Panc1 (cell line): ENCODE measurements at places on chromosomes 11 and 22.

DNA sequence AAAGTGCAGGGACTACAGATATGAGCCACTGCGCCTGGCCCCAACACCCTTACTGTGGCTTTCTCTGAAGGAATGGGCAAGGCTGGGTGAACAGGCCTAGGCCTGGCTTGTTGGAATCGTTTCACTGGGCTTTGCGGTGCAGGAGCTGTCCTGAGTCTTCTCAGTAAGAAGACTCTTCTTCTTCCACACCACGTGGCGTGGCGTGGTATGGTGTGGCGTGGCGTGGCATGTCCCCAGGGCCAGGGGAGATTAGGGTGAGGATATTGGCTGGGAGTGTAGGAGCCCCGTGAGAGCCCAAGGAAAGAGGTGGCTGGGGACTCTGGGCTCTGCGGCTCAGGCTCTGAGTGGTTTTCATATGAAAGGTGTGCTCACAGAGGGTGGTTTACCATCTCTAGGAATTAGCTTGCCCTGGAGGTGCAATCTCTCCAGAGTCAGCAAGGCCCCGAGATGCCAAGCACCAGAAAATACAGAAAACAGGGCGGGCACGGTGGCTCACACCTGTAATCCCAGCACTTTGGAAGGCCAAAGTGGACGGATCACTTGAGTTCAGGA lies 70.7 kb downstream of the PARVB start:
- no peak for DNase-seq

DNA sequence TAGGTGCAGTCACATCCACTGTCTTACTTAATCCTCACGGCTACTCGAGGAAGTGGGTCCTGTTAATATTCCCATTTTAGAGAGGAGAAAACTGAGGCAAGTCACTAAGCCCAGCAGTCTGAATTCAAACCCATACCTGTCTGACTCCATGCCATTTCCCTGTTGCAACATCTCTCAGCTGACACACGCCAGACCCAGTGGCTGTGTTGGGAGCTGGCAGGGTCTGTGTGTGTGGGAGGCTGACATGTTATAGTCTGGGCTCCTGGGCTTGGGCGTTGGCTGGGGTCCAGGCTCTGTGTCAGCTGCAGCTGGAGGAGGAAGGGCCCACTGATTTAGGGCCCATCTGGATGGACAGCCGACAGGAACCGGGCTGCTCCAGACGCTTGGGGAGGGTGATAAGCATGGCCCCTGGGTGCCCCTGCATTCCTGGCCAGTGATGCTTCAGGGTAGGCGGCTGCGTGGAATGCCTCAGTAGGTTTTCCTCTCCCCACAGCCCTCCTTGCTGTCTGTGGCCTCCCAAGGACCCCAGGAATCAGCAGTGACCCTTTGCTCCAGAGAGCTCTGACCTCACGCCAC lies 562.5 kb downstream of the MN1 start:
- DNase-seq, result no peak

- no peak for DNase-seq
Observed at GRCh38 chr11:65944767-65945166, 513 bp upstream of the TSGA10IP start.

DNA sequence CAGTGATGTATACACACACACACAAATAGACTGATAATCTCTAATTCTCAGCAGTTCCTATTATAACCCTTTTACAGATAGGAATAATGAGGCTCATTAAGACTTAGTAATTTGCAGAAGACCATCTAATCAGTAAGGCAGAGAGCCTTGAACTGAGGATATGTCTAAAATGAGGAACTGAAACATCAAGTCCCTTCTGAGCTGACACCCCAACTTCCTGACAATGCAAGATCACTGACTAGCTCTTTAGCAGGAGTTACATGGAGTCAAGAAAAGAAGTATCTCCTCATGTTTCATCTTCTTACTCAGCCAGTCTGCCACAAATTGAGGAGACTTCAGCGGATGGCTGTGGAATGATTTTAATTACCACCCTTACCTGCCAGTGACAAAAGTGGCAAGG lies 193.0 kb downstream of the MSANTD4 start:
- no peak for DNase-seq

DNA sequence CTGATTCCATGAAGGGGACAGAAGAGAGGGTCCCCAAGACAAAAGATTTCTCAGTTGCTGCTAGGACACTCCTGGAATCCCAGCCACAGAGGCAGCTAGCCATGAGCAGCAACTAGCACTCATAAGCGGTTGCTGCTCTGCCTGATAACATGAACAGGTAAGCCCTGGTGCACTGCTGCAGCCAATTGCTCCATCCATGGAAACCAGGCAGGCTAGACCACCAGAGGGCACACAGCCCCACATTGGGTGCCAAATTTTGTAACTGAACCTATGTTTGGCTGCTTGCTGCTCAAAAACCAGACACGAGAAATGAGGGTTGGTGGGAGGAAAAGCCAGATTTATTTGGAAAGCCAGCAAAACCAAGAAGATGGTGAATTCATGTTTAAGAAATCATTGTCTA lies 21.9 kb upstream of the QSER1 start:
- DNase-seq, result no peak

- no peak for DNase-seq
Observed at GRCh38 chr22:48464246-48464645, 1363.4 kb downstream of the BRD1 start.

- no peak for DNase-seq
Observed at GRCh38 chr11:111378861-111379601, at the start of gene POU2AF1. POU2AF1 (minus strand) TSS chr11:111379275; CDS start chr11:111379177, 98 bp downstream.

GRCh38 chr11:126146454-126147192 lies 64.8 kb downstream of the RPUSD4 start:
- DNase-seq, result no peak
